ENCODE measurements at places on chromosomes 11 and 22. TPM values are rescaled to one million over a fixed set of nuclear protein-coding genes. Genes with fewer than 3 reads are reported as not detected.

Gene ACR
- not detected for total RNA-seq

Gene C11orf91
- not detected for total RNA-seq

Gene GAL
- total RNA-seq = not detected

Gene PAX6
- total RNA-seq = 0.21 TPM

Gene IGLL1
- 0.31 TPM for total RNA-seq

Gene TMEM86A
- 4.2 TPM for total RNA-seq
